ENCODE measurements at places on chromosomes 2 and 18.
A peak's percentile ranks its signal among the peaks of the same experiment; 100 is the strongest.

GRCh38 chr2:66576311-66576560, 141.3 kb downstream of the MEIS1 start:
- DNase-seq: no peak

- DNase-seq: no peak
Measured at GRCh38 chr2:178143481-178143880, 31.2 kb downstream of the RBM45 start.

DNA sequence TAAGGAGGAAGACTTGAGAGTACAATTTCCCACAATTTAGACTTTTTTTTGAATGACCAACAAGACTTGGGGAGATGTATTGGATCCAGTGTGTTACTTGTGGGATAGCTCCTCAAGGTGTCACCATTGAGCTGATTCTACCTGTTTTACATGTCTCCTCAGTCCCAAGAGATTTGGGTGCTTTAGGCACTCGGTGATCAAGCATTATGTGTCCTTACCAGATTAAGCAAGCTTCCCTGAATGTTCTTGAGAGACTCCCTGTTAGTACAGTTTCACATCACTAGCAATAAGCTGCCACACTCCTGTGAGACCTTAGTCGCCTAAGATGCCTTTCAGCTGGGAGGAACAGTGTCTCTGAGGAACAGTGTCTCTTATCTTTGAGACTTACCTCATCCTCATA, 384.3 kb upstream of the SYT4 start:
- DNase-seq: no peak

- DNase-seq: peak; percentile 13
Measured at GRCh38 chr18:22223254-22223964, 54.0 kb downstream of the GATA6 start.

- DNase-seq: no peak
Measured at GRCh38 chr2:141331127-141331526, 799.7 kb downstream of the LRP1B start.

DNA sequence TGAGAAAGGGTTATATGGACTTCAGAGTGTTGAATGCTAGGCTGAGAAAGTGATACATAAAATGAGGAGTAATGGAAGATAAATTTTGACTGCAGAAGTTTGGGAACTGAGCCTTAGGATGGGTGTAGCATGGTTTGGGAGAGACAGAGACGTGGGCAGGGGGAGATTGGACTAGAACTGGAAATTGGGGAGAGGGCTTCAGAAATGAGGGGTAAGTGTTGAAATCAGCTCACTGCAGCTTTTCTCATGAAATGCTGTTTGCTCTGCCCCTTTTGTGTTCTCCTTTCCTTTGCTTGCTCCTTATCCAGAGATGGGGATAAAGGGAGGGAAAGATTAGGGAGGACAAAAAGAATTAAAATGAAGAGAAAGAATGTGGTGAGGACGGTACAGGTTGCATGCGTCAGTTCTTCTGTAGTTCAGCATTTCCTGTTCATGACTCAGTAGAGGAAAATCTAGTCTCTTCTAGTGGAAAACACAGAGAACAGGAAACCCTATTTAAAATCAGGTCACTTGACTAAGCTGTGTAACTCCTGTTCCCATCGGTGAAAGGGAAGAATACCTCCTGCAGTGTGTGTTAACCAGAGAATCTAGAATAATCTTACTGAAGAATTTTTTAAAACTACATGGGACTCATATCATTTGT, 105.6 kb downstream of the CRIM1 start:
- peak; percentile 66 for DNase-seq

DNA sequence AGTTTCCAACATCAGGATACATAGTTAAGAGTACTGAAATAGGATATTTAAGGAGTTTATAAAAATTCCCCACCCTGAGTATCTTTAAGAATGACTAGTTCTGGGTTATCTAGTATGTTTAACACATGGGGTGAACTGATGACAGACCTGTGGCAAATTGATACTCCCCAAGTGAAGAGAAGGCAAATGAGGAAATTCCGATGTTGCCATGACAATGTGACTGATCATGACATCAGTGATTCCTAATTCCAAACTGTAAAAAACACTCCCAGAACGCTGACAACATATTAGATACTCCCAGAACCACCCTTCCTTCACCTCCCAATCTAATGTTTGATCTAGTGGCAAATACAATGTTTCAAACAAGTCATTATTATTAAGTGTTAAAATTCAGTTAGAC, 77.6 kb downstream of the RBMS1 start:
- DNase-seq: peak; percentile 60

GRCh38 chr2:134250840-134251461, 2.9 kb upstream of the MGAT5 start:
- peak; percentile 9 for DNase-seq

DNA sequence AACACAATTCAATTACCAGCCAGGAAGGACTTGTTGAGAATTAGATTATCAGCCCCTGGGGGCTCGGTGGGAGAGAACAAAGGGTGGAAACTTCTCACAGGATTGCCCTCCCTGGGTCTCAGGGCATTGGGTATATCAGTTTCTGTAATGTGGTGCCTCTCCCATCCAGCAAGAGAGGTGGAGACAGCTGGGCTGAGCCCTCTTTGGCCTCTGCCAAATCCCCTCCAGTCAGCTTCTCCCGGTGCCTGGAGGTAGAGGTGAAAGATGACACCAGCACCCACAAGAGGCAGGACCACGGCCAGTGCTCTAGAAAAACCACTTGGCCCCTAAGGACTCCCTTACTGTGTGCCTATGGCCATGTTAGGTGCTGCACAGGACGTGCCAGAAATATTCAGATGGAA, 179.7 kb downstream of the HAUS1 start:
- DNase-seq: no peak

GRCh38 chr2:233689501-233689900, 3.2 kb upstream of the UGT1A6 start:
- DNase-seq: no peak

GRCh38 chr2:71466301-71467179, 13.2 kb downstream of the DYSF start:
- DNase-seq: peak; percentile 20

- DNase-seq: no peak
Measured at GRCh38 chr2:128640166-128640844, 321.6 kb upstream of the HS6ST1 start.

DNA sequence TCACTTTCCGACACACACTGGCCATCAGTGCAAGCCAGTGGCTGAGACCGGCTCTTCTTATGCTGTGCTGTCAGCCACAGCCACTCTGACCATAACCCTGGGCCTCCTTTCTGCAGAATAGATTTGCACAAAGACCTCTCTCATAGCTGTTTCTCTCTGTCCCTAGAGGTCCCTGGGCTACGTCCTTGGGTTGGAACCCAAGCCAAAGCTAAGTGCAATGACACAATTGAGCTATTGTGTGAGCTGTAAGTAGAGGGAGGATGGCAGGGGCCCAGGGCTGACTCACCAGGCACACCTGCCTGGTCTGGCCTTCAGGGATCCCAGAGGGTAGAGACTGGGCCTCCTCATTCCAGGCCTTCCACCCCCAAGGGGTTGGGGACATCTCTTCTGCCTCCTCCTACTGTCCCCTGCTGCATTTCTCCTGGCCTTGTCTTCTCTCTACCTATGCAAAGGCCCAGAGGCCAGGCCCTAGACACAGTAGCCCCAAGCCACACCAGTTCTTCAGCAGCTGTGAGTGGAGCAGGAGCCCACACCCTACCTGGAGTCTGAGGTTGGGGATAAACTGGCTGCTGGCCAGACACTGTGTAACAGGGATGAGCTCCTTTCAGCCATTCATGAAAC, 174.6 kb downstream of the NCK2 start:
- no peak for DNase-seq

GRCh38 chr2:60341151-60341550, 212.3 kb downstream of the BCL11A start:
- DNase-seq: no peak

DNA sequence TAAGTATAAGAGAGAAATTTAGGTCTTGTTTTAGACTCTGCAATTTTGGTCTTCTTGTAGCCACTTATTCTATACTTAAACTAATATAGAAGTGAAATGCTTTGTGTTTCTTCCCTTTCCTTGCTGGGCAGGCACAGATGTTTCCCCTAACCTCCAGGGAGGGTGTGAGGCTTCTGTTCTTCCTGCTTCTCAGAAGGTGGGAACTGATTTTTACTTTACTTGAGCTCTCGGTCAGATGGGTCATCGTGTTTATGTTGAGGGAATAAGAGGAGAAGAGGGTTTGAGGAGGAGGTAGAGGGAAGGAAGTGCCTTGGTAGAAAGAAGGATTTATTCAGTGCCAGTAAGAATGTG, 92.5 kb upstream of the CXCR4 start:
- DNase-seq: no peak

- no peak for DNase-seq
Measured at GRCh38 chr2:70733646-70734180, 34.3 kb downstream of the ADD2 start.

DNA sequence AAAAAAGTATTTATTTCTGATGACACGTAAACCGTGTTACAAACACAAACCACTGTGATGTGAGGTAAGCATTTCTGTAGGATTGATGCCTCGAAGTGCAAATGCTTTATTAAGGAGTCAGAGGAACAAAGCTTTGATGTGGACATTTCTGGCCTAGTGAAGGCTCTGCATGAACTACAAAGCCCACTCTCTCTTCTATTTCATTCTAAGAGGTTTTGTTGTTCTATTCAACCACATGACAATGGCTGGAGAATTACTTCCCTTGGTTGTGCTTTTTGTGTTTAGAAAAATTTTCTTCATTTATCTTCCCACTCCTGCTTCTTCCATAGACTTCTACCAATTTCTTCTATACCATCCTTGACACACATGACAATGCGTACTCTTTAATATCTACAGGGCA, 125.7 kb upstream of the CCDC195 start:
- DNase-seq: no peak

GRCh38 chr18:55265984-55266383, 306.7 kb upstream of the CCDC68 start:
- DNase-seq: peak; percentile 42

GRCh38 chr2:98691303-98691702, 39.6 kb downstream of the MGAT4A start:
- DNase-seq: no peak

DNA sequence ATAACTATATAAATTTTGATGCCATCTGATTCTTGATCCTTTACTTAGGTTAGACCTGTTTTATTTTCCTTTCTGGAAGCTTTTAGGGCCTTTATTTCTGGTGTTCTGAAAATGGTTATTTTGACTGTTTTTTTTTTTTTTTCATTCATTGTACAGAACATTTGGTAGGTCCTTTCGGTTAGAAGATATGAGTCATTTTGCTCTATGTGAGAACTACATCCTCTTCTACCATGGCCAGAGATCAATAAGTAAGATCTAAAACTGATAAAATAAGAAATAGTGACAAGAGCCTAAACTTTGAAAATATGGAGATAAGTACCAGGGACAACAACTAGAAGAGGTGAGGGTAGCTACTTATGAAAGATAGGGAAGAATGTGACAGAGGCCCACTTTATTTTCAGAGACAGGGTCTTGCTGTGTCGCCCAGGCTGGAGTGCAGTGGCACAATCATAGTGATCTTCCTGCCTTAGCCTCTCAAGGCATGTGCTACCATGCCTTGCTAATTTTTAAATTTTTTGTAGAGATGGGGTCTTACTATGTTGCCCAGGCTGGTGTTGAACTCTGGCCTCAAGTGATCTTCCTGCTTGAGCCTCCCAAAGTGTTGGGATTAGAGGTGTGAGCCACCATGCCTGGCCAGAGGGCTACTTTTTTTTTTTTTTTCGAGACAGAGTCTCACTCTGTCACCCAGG, 66.5 kb downstream of the EIF2AK3 start:
- no peak for DNase-seq

DNA sequence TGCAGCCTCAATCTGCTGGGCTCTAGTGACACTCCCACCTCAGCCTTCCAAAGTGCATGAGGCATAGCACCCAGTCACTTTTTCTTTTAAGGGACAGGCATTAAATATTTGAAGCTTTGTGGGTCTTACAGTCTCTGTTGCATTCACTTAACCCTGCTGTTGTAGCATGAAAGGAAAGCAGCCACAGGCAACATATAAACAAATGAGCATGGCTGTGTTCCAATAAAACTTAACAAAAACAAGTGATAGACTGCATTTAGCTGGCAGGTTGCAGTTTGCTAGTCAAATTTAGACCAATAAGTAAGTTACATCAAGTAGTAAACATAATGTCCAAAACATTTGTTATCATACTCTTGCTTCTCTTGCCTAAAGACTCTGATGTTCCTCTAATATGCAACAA, 297.3 kb upstream of the MMADHC start:
- no peak for DNase-seq

GRCh38 chr2:15871239-15871783, 69.0 kb upstream of the MYCN start:
- DNase-seq: no peak

GRCh38 chr18:79855147-79855933, 57.6 kb downstream of the KCNG2 start:
- no peak for DNase-seq

GRCh38 chr2:15588329-15588919, 3.2 kb upstream of the DDX1 start:
- DNase-seq: peak; percentile 25

DNA sequence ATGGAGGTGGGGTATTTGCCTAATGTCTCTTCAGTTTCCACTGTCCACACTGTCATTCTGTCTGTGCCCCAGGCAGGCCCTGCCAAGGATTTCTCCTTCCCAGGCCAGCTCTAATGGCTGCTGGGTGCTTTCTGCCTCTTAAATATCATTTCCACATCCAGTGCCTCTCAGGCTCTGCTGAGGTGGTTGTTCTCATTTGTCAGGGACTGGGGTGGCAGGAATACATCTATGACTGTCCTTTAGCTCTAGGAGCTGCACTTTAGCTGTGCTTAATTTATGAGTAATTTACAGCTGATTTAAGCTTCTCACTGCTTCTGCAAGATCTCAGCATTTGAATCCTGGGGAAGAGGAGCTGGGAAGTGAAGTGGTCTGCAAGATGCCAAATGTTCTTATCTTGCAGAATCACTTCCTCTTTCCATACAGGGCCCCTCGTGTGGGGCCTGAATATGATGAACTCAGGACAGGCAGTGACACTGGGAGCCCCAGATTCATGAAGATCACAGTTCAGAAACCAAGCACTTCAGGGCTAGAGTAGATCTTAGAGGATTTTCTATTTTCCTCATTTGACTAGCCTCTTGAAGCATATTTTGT, 150.2 kb downstream of the FSHR start:
- DNase-seq: peak; percentile 2

DNA sequence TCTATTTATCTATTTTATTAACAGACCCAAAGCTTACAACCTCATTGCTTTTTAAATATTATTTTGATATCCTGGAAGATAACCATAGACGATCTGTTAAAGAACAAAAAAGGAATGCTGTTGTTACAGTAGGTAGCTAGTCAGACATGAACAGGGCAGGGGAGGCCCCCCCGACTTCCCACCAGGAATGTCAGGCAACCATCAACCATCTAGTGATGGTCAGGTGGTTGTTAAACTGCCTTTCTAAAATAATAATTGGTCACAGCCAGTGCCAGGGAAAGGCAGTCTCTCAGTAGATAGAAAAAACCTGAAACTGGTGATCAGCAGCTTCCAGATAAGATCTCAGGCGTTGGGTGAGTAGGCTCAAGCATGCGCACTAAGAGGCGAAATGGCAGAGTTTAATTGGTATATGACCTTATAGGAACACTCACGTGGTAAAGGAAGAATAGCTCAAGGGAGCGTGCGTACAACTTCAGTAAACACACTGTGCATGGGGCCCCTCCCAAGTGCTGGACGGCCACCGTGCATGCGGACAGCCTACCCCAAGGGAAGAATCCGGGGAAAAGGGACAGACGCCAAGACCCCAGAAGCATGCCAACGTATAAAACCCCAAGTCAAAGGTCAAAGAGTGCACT, 32.5 kb upstream of the CCL20 start:
- no peak for DNase-seq

Data from inflammatory macrophage treated with lipopolysaccharide for 4 hours (primary cell).